Fibroblast of skin of abdomen (primary cell): ENCODE measurements at places on chromosomes 6 and 20.

GRCh38 chr6:90156861-90157260, 139.8 kb downstream of the BACH2 start:
- no peak for DNase-seq

DNA sequence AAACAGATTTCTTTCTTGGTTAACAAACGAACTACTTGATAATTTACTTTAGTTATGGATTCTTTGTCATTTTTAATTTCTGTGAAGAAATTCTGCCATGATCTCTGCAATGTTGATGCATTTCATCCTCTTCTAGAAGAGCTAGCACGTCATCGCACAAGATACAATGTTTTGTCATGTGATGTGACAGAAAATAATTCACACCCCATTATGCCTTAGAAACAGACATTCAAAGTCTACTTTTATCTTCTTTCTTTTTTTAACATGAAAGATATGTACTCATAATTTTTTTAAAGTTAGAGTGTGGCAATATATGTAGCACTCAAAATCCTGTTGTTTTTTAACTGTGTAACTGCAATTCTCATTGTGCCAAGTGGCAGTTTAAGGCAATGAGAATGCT, 39.6 kb upstream of the NELFCD start:
- no peak for DNase-seq

- no peak for DNase-seq
Observed at GRCh38 chr20:51463998-51464397, 78.5 kb downstream of the NFATC2 start.

DNA sequence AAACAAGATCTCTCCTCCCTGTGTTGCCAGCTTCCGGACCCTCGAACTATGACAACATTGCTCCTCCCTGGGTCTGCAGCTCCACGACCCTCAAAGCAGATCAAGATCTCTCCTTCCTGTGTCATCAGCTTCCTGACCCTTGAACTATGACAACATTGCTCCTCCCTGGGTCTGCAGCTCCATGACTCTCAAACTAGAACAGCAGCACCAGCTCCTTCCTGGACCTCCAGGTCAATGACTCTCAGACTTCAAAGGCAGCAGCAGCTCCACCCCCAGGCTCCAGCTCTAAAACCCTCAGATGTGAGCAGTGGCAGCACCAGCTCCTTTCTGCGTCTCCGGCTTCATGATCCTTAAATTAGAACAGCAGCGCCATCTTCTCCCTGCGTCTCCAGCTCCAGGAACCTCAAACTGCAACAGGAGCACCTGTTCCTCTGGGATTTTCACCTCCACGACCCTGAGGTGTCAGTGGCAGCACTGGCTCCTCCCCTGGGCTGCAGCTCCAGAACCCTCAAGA, 341.0 kb upstream of the SULF2 start:
- DNase-seq = no peak
